Activated gamma-delta T cell (primary cell): ENCODE measurements at places on chromosomes 1 and 21.

GRCh38 chr1:110336300-110337039, 2.7 kb upstream of the RBM15 start:
- DNase-seq, result no peak

GRCh38 chr1:25051504-25051903, 121.4 kb upstream of the RUNX3 start:
- no peak for DNase-seq

- no peak for DNase-seq
Observed at GRCh38 chr1:203486618-203487370, 7.2 kb upstream of the OPTC start.

- no peak for DNase-seq
Observed at GRCh38 chr1:68322837-68323687, 90.7 kb upstream of the WLS start.

DNA sequence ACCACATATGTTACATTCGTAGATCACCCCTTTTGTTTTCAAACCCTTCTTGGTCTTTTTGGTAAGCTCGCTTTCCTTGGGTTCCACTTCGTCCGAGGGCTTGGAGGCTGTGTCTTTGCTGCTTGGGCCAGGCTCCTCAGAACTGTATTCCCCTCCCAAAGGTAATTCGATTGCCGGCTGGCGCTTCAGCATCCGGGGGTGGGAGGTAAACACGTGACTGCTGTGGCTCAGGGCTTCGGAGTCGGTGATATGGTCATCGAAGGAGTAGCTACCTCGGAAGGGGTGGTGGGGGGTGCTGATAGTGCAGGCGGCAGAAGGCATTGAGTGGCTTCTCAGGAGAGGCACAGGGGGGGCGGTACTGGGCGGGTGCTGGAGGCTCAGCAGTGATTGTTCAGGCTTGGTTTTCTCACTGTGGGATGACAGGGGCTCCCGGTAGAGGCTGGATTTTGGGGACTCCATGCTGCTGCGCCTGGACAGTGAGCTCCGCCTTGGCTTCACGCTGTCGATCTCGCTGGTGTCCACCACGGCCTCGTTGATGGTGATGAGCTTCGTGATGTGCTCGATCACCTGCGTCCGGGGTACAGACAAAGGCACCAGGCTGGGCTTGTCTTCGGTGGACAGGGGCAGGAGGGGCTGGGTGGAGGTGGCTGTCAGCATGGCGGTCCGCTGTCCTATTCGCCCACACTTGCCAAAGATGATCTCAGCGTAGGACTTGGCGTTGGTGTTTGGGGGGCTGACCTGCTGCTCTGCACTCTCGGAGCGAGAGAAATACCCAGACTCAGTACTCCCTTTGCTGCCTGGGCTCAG, 98.6 kb upstream of the EDN2 start:
- DNase-seq, result no peak

- DNase-seq, result no peak
Observed at GRCh38 chr1:162712317-162713029, 78.0 kb upstream of the HSD17B7 start.

- no peak for DNase-seq
Observed at GRCh38 chr1:24392982-24393650, 20.5 kb downstream of the STPG1 start.

DNA sequence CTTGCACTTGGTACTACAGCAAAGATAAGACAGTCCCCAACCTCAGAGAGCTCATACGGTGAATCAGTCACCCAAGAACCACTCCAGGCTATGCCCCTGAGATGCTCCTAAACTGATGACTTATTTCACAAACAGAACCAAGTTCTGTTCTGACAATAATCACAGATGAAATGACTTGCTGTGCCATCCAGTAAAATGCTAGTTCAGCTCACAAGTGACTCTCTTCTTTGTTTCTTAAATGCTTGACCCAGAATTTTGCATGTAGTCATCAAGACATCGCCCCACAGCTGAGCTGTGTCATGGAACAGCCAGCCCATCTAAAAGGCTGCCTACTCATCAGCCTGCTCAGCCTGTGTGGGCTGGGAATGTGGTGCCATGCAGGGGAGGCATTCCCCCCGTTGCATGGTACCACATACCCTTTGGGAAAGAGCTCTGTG, 6.1 kb upstream of the SLC19A2 start:
- no peak for DNase-seq

DNA sequence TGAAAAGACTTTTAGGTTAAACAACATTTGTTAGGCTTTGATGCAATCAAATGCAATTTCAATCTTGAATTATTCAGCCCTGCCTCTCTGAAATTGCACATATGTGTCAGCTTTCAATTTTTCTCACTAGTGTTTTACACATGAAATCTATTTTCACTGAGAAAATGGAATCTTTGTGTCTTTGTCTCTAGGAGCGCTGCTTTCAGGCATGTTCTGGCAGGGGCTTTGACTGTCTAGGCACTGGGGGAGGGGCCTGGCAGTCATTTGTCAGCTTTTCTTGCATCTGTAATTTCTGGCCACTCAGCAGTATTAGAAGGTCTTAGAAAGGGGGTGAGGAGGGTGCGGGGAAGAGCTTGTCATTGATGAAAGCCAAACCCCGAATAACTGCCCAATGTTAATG, 264.4 kb downstream of the PTPRC start:
- no peak for DNase-seq

DNA sequence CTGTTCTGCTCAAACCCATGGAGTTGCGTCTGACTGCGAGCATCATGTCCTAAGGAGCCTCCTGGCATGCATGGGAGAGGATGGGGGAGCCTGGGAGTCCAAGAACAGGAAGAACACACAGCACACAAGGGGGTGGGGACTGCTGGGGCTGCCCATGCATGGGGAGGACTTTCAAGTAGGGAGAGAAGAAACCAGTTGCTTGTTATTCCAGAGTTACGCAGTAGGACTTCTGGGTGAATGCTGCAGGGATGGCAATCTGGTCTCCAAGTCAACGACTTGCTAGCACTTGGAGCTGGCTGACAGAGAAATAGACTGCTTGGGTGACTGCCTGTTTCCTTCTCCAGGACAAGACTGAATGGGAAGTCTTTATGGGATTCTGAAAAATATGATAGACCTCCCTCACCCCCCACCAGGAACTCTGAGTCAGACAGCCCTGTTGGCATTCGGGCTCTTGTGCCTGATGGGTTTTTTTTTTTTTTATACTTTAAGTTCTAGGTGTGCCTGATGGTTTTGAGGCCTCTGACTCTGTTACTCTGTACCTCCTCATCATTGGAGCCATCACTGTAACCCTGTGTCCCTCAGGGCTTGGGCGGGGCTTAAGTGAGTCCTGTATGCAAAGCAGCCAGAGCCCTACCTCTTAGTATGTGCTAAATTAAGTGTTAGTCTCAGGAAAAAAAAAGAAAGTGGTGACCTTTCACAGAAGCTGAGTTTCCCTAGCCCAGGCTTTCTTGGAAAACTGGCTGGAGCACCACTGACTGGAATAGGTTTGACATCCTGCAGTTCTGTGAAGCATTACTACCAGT, 30.3 kb downstream of the MAP3K21 start:
- DNase-seq, result no peak

GRCh38 chr1:9263984-9264872, 28.5 kb upstream of the SPSB1 start:
- DNase-seq, result no peak

- DNase-seq, result no peak
Observed at GRCh38 chr1:39085174-39085573, 59.0 kb downstream of the NDUFS5 start.

DNA sequence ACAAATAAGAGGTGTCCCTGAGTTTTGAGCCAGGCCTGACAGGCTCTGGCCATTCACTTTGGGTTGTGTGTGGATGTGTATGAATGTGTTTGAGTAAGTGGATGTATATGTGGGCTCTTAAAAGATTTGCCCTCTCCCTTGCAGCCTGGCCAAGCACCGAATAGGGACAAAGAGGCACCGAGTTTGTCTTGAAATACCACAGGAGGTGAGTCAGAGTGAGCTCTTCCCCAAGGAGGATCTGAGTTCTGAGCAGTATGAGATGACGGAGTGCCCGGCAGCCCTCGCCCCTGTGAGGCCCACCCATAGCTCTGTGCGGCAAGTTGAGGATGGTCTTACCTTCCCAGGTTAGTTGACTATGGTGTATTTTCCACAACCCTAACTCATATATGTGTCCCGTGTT, 19.0 kb downstream of the KDM4A start:
- DNase-seq, result no peak

DNA sequence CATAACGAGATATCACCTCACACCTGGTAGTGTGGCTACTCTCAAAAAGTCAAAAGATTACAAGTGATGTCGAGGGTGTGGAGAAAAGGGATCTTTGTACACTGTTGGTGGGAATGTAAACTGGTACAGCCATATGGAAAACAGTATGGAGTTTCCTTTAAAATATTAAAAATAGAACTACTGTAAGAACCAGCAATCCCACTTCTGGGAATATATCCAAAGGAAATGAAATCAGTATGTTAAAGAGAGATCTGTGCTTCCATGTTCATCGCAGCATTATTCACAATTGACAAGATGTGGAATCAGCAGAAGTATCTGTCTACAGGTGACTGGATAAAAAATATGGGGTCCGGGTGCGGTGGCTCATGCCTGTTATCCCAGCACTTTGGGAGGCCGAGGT, 7.6 kb upstream of the PIK3C2B start:
- DNase-seq, result no peak

DNA sequence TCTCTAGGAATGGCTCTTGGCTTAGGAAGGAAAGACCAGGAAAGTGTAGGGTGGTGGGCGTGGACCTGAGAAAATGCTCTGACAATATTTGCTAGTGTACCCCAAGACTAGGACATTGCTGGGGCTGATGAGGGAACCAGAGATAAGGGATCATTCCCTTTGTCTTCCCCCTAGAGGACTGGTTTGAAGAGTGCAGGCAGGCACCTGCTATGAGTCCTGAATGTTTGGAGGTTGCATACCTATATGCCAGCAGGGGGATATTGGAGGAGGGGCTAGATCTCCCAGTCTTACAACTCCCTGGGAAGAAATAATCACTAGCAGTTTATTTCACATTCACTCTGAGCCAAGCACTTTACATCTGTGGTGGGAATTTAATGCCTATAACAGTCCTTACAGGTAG, 6.0 kb upstream of the BCL10 start:
- DNase-seq, result no peak

GRCh38 chr1:182990413-182991144, 32.6 kb upstream of the LAMC1 start:
- DNase-seq, result no peak

DNA sequence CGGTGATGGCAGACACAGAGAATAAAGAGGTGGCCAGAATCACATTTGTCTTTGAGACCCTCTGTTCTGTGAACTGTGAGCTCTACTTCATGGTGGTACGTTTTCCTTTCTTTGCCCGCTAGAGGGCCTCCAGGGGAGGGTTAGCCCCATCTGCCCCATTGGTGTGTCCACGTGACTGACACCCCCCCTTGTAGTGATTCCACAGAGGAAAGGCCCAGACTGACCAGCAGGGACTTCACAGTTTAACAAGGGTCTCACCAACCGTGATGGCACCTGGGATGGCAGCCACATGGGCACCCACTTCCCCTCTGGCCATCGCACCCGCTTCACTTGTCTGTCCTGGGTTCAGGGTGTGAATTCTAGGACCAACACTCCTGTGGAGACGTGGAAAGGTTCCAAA, 22.3 kb upstream of the SARS1 start:
- no peak for DNase-seq

- DNase-seq, result no peak
Observed at GRCh38 chr1:212951947-212952640, 1.8 kb downstream of the VASH2 start.

DNA sequence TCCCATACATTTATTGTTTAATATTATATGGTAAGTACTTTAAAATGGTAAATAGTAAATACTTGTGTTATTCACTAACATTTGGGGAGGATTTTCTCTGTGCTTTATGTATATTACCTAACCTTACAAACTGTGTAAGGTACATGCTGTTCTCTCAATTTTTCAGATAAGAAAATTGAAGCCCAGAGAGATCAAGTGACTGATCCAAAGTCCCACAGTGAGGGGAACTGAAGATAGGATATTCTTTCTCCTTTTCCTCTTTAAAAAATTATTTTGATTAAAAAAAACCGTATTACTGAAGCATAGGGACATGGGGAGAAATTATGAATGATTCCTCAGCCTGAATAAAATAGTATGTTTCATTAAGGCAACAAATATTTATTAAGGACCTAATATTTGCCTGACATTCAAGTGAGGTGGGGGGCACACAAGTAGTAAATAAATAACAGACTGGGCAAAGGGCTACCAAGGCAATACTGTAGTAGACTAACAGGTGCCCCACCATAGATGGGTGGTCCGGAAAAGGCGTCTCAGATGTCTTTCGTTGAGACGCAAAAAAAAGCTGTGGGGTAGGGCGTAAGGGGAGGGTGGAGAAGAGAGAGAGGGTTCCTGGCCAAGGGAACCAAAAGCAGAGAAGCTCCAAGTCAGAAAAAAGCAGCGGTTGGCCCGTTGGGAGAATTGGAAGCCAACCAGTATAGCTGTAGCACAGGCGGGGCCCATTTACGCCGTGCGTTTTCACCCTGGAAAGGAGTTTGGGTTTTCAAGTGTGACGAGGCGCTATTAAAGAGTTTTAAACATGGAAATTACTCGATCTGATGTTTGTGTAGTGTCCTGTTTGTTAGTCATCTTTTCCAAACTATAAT, 944 bp upstream of the AGO3 start:
- no peak for DNase-seq

DNA sequence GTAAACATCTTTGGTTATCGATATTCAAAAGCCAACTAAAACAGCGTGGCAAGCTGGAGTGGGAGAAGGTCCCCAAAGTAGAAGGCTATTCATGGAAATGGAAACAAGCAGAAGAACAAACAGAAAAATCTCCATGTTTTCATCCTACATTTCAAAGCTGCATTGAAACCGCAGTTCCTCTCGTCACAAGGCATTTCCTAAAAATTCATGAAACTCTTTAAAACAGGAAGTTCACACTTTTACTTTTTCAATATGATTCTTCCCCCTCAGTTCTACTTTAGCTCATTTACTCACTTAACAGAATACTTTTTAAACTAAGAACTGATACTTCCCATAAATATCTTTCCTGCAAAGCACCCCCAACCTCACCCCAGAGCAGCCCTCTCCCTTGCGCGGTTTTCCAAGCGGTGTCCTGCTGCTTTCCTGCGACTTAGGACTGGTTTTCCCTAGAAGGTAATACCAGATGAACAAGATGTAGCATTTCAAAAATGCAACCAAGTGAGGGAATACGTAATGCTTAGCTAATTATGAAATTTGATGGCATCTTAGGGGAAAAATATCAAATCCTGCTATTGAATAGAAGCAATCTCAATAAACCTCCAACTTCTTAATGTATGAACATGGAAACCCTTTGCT, 228.3 kb upstream of the PKN2 start:
- DNase-seq, result no peak

- no peak for DNase-seq
Observed at GRCh38 chr1:191851799-191852595, 306.3 kb upstream of the RGS18 start.

DNA sequence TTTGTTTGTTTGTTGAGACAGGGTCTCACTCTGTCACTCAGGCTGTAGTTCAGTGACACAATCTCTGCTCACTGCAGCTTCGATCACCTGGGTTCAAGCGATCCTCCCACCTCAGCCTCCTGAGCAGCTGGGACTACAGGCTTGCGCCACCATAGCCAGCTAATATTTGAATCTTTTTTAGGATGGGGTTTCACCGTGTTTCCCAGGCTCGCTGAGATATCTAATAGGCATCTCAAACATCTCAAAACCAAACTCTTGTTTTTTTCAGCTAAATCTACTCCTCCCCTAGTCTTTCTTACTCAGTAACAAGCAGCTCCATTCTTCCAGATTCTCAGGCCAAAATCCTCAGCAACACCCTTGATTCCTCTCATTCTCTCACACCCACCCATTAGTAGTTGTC, 22.0 kb upstream of the SRRM1 start:
- no peak for DNase-seq

- DNase-seq, result no peak
Observed at GRCh38 chr1:109732390-109732881, 8.4 kb downstream of the GSTM3 start.

- DNase-seq, result no peak
Observed at GRCh38 chr1:211742272-211742671, 66.9 kb upstream of the NEK2 start.
